ENCODE measurements at places on chromosomes 7 and 10.

- DNase-seq, result no peak
Observed at GRCh38 chr7:35624299-35625186, 70.4 kb downstream of the HERPUD2 start.

- DNase-seq, result no peak
Observed at GRCh38 chr10:80104066-80104926, 25.8 kb downstream of the TMEM254 start.

DNA sequence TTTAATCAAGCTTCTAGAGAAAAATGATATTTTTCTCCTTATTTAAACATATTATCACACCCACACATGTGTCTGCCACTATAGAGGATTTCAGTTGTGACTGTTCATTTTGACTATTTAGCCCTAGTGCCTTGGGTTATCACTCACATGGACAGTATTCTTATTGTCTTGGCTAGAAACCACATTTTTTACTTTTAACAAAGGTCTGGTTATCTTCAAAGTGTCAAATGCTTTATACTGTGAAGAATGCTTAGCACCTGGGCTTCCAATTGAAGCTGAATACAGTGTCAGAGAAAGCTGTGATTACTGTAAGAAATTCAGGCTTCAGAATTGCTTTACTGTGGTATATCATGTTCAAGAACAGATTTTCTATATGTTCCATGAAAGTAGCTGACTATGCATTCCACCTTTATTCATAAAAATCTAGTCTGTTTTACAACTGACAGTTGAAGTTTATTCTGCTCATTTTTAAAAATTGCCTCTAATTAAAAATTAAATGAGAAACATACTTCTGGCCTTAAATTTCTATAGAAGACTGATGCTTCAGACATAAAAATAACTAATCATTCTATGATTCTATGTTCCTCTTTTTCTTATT, 278.6 kb downstream of the SEMA3D start:
- no peak for DNase-seq

GRCh38 chr7:83648464-83649241, at the start of gene SEMA3E:
SEMA3E (minus strand) TSS chr7:83649139.
- no peak for DNase-seq

DNA sequence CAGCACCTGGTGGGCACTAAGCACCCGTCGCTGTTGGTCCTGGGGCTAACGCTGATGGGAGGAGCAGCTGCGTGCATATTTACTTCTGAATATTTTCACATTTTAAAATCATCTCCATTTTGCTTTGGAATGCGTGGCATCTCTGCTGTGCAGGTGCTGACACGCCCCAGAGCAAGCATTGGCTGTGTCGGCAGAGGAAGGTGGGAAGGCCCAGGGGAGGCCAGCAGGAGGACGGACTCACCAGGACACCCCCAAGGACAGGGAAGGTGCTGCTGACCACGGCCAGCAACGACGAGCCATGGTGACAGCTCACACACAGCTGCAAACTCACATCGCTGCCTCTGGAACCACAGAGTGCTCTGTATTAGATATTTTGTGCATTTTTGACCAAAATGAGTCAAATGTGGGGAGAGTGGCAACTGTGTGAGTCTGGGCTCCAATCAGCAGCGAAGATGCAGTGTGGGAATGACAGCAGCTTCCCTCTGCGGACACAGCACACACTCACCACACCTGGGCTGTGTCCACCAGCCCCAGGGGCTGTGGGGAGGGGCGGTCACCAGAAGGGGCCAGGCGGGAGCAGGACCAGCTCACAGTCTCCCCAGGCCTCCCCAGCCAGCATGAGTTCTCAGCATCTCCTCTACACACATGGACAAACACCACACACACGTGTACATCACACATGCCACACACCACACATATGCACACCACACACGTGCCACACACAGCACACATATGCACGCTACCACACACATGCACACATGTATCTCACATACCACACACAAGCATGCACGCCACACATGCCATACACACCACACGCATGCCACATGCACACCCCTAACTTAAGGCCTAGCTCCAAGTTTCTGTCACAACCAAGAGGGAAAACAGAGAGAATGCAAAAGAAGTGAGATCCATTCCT, 58.2 kb downstream of the PTPRN2 start:
- no peak for DNase-seq

- DNase-seq, result peak; percentile 49
Observed at GRCh38 chr10:86755740-86756510, 494 bp upstream of the BMPR1A start.

- no peak for DNase-seq
Observed at GRCh38 chr10:4470231-4470835, 355.7 kb upstream of the AKR1E2 start.

DNA sequence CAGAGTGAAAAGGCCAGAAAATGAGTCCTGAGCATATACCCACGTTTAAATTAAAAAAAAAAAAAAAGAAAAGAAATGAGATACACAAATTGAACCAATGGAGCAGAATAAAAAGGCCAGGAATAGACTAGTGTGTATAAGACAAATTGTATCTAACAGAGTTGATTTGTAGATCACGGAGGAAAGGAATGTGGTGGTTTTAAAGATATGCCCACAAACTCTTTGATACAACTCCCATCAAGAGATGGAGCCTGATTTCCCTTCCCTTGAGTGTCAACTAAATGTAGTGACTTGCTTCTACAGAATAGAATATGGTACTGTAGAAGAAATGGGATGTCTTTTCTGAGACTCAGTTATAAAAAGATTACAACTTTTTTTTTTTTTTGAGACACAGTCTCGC, 10.4 kb downstream of the SYPL1 start:
- no peak for DNase-seq

DNA sequence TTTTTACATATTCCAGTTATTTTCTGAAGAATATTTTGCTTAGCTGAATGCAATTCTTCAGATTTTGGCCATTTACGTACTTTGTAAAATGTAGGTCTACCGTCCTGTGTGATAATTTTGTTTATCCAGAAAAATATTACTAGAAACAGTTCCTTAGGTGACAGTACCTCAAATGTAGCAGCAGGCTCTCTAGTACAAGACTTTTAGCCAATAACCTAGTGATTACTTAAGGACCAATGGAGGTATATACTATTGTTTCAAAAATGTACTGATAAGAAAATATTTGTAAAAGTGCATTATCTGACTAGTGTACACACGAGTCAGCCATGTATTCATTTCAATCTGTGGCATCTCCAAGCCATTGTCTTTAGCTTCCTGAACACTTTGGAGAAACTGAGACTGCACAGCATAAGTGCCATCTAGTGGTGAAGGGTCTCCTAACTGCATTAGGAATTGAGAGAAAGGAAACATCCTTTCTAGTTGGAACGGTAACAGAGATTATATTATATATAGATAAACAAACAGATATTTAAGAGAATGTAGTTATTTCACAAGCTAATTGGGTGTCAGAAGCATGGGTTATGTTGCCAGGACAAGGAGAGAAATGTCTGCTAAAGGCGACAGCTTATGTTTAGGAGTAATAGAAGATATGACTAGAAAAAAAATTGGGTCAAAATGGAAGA, 23.7 kb downstream of the RTKN2 start:
- peak; percentile 5 for DNase-seq

DNA sequence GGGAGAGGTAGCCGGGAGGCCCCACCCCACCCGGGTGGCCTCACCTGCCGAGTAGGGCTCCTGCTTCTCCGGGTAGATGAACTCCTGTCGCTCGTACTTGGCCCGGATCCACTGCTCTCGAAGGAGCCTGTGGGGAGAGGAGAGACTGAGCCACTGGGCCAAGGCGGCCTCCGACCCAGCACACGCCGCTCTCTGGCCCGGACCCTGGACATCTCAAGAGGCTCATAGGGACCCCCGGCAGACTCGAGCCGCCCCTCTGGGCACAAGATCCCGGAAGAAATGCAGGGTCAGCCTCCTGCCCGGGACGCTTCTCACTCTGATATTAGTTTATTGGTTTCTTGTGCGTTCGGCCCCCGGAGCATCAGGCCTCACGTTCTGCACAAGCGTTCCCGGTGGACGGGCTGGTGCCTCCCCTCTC, 34.5 kb downstream of the ADAP1 start:
- no peak for DNase-seq

DNA sequence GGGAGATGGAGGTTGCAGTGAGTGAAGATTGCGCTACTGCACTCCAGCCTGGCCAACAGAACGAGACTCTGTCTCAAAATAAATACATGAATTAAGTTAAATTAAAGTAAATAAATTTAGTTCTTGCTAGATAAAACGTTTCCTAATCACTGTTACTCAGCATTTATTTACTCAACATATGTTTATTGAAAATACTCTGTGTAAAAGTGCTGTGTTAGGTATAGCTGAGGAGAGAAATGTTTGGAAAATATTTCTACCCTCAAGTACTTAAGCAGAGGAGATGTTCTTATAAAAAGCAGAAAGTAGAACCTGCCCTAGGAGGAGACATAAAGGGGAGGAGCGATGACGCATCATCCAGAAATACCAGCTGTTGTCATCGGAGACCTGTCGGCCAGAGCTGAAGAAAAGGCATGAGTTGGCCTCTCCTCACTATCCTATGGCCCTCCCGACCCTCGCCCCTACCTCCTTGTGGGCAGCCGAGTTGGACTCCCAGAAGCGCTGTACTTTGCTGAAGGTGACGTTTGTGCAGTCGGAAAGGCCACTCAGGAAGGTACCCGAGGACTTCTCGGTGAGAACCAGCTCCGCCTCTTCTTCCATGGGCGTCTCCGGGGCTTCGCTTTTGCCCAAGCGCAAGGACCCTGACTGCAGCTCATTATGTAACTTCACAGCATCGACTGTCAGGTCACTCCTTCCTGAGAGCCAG, 1.1 kb downstream of the RRP12 start:
- no peak for DNase-seq

DNA sequence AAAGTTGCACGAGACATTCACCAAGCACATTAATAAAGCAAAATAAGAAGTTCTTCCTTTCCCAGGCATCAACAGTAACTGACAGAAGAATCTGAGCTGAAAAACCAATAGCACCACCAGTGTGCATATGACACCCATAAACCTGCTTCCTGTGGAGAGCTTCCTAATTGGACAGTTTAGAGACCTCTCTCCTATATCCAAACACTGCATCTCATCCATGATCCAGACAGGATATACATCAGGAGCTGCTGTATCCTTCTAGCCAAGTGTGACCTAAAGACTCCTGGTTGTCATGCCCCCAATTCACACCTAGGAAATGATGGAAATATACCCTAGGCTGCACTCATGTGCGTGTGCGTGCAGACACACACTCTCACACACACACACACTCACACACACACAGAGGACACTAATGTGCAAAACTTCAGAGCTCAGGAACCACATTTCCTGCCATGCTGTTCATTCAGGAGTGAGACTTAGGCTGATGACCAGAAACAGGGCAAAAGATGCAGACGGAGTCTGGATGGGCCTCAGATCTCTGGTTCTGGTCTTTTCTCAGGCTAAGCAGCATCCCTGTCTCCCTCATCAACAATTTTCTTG, 58.0 kb downstream of the MAP3K8 start:
- no peak for DNase-seq

- DNase-seq, result no peak
Observed at GRCh38 chr10:78597796-78598555, 470.8 kb upstream of the ZMIZ1 start.

- no peak for DNase-seq
Observed at GRCh38 chr7:38382684-38383083, 109.2 kb upstream of the TARP start.

DNA sequence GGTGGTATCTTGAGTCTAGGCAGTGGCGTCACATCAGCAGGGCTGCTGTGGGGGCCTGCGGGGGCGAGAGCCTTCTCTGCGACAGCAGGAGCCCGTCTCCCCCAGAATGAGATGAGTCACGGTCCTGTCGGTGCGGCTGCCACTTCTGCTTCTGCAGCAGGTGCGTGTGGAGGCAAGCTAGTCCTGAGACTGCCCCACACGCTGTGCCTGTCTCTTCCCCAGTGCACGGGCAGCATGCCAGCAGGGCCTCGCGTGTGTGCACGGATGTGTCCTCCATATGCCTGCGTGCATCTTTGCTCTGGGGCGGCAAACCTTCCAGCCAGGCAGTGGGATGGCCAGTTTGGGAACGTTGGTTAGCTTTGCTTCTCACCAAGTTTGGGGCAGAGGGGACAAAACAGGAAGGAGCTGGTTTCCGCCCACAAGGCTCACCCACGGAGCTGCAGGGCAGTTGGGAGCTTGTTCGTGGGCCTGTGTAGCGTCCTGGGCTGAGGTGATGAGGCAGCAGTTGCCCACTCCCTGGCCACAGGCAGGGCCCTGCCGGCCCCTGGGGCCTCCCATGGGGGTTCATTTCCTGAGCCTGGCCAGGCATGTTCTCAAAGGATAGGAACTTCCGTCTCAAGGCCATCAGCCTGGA, 60.8 kb upstream of the PPIF start:
- DNase-seq, result peak; percentile 54

DNA sequence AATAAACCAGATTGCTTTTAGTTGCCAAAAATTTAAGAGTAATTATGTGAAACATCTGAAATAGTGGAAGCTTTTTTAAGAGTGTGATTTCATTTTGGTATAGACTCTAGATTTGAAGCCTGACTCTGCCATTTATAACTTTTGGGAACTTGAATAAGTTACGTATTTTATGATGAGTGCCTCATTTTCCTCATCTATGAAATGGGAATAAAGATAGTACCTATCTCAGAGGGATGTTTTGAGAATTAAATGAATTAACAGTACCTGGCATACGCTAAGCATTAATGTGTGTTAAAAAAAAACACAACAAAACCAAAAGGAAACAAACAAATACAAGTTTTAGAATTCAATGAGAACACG, 12.9 kb downstream of the PRKAR2B start:
- no peak for DNase-seq

DNA sequence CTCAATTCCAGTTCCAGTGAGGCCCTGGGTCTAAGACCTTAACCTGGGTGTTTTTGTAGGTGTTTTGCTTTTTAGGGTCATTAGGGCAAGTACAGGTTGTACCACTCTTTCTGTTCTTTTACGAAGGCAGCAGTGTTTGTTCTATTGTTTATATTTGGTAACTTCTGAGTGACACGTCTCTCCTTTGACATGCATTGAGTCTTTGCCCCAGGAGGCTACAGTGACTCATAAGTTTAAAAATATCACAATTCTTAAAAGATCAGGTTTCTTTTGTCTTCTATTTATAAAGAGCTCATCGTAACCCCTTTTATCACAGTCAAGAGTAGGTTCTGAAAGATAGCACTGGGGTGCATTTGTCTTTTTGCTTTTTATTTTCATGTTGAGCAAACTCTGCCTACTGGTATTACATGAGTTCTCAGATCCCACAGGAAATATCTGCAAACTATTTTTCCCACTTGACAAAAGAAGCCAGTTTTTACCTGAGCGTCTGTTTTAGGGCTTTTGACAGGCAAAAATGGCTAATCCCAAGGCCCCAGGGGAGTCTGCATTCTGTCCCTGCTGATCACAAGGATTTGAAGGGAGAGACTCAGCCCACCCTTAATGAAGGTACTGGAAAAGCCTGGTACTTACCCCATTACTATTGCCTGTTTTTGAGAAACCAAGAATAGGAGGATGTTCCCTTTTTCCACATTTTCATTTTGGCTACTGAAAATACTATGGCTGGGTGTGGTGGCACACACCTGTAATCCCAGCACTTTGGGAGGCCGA, 7.9 kb downstream of the NUDT13 start:
- no peak for DNase-seq

Measured in stimulated activated CD4-positive, alpha-beta T cell treated with anti-CD3 and anti-CD28 coated beads, Interleukin-1b, Interleukin-23, amount 100 ng/mL, for 1 hour (primary cell).